ENCODE measurements at places on chromosomes 5 and 9.

- ATAC-seq = no peak
These were observed 31.6 kb upstream of the ANGPTL2 start for GRCh38 chr9:127154003-127154389.

GRCh38 chr5:122936088-122936487 lies 90.7 kb downstream of the SNX24 start:
- ATAC-seq = no peak

DNA sequence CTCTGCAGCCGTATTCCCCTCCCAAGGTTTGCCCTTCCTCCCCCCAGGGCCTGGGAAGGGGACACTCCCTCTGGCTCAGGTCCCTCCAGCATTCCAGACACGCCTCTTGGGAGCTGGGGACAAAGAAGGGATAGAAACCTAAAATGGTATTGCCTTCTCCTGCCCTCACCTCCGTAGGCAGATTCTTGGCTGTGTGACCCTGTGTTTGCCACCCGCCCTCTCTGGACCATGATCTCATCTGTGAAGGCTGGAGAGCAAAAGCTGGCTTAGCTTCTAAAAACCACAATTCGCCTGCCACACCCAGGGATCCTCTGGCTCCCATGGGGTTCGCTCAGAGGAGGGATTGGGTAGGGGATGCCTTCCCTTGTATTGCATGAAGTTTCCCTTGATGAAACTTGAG lies 7.7 kb downstream of the AQP3 start:
- ATAC-seq = no peak

GRCh38 chr9:69325409-69326212 lies 596 bp downstream of the ENTREP1 start:
- ATAC-seq = no peak

DNA sequence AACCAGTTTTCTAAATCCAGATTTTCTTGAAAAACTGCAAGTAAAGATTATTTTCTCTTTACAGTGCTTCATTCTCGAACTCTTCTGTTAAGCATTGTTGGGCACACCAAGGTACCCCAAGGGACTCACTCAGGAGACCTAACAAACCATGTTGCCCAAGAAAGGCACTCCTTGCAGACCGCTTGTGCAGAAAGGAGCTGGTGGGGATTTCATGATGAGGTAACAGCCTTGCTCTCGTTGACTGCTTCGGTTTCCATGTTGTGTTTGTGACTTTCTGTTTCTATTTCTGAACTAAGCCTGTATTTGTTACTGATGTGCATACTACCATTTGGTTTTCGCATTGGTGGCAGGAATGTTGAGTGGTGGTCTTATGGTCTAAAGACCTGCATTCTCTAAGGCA lies 266.6 kb upstream of the DAP start:
- ATAC-seq = no peak

GRCh38 chr9:71985297-71985911 lies 74.0 kb downstream of the C9orf85 start:
- no peak for ATAC-seq

- ATAC-seq = no peak
These were observed 124.0 kb downstream of the ESM1 start for GRCh38 chr5:54861212-54861894.

GRCh38 chr9:99050292-99050911 lies 54.5 kb upstream of the TGFBR1 start:
- no peak for ATAC-seq

- ATAC-seq = no peak
These were observed 43.1 kb upstream of the CKMT2 start for GRCh38 chr5:81189875-81190498.

- no peak for ATAC-seq
These were observed 145.1 kb upstream of the TBCA start for GRCh38 chr5:77921094-77921768.
